ENCODE measurements at places on chromosomes 12 and 14. TPM values are rescaled to one million over a fixed set of nuclear protein-coding genes. Genes with fewer than 3 reads are reported as not detected.

Gene DLGAP5
- 66.5 TPM for total RNA-seq

Gene CD163L1
- total RNA-seq: not detected

Gene TRIM9
- total RNA-seq: 0.50 TPM

Gene SHMT2
- 211 TPM for total RNA-seq

Gene TTC5
- total RNA-seq: 23.1 TPM

Gene GCH1
- total RNA-seq: 6.3 TPM

Gene LAG3
- total RNA-seq: 0.15 TPM

Gene DAO
- total RNA-seq: not detected

Gene CISTR
- not detected for total RNA-seq
